ENCODE measurements at places on chromosomes 3 and 15.
A peak's percentile ranks its signal among the peaks of the same experiment; 100 is the strongest.

DNA sequence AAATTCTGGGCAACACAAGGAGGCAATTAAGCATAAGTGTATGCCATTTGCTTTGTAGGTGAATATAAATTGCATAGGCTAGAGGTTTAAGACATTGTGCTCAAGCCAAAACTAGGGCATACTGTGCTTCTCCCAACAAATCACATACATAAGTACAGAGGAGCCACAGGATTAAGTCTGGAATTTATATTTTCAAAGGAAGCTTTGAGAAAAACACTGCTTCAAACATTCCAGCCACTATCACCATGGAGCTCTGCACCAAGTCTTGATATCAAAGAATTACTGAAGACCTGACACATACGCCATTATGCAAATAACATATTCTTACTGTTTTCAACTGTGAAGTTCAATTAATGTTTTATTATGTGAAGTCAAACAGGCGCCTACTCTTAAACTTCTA lies 119.4 kb upstream of the NPHP3 start:
- no peak for DNase-seq

- no peak for DNase-seq
Measured at GRCh38 chr3:155010416-155010815, 69.7 kb upstream of the MME start.

DNA sequence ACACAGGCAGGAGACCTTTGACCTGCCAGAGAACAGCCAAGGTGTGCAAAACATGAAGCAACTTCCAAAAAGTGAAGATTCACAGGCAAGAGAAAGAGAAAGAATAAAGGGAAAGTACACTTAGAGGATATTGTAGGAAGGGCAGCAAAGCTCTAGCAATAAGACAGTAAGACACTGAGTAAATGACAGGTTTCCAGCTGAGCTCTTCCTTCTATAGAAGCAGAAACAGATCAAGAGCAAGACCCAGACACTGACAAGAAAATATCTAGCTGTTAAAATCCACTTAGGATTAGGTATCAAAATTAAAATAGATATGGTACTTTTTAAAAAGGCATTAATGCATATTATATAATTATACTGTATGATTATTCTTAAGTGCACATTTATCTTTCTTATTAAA lies 333.4 kb downstream of the RAP2B start:
- no peak for DNase-seq

DNA sequence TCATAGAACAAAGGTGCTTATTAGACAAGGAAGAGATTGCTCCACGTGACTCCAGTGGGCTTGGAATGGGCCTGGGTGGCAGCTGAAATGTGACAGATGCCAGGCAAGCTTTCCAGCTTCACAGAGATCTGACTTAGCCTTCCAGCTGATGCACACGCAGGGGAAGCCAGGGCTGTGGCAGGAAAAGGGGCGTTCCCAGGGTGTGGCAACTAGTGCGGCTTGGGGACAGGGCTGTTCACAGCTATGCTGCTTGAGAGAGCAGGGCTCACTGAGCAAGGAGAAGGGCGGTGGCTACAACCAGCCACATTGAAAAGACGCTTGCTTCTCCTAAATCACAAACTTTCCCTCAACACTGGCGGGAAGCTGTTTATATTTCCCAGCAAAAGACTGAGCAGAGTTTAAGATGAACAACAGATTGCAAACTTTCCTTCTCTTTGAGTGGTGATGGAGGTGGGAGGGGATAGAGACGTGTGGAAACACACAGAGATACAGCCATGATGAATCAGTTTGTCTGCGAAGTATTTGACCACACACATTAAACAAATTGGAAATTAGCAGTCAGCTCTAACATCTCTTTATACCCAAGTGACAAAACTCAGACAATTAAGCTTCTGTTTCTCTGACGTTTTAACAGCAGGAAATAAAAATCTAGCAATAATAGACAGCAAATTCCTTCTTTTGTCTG lies 127.5 kb downstream of the BDH1 start:
- DNase-seq, result peak; percentile 14

- peak; percentile 16 for DNase-seq
Measured at GRCh38 chr15:48250640-48251076, 44.6 kb downstream of the SLC12A1 start.

GRCh38 chr3:87765256-87765655 lies 293.5 kb downstream of the CGGBP1 start:
- no peak for DNase-seq

- no peak for DNase-seq
Measured at GRCh38 chr3:157573780-157574378, 70.7 kb upstream of the VEPH1 start.

- DNase-seq, result no peak
Measured at GRCh38 chr3:18393906-18394305, 31.2 kb downstream of the SATB1 start.

DNA sequence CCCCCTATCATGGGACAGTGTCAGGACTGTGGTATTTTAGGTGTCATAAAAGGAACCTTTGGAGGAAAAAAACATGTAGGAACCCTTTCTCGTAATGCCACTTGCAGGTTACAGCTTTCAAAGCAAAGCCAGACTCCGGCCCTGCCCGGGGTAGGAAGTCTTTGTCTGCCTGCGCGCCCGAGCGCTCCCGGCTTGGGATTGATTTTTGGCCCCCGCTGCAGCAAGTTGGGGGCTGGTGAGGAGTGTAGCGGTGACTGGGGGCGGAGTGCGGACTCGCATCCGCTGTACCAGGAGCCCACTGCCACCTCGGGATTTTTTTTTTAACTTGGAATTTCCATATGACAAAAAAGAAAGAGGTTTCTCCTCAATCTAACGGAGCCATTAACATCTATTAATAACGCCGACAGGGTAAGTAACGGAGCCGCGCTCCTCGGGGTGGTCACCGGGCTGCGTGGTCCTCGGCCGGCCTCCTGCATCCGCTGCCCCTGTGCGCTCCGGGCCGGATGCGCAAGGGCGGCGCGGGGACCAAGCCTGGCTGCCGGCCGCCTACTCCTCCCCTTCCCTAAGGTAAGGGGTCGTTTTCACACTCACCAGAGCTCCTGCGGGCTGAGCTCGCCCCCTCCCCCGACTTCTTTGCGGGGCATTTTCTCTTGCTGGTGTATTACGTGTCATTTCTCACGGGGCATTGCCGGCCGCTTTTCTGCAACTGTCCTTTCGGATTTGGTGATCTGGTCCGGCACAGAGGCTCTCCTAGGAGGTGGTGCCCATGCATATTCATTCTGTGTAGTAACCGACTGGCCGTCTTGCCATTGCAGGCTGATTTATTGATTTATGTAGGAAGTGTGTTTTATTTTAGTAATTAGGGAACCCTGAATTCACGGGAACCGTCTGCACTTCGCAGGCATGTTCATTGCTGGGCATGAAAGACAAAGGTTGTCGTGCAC lies 219.8 kb upstream of the TOPAZ1 start:
- DNase-seq, result no peak
